Cardiac ventricle fibroblast (primary cell): ENCODE measurements at places on chromosomes 16 and 17. TPM values are rescaled to one million over a fixed set of nuclear protein-coding genes. Genes with fewer than 3 reads are reported as not detected.

The GRB7 gene
- total RNA-seq = 0.29 and 0.44 TPM in 2 replicates

The LRRC46 gene
- 0.25 TPM in 1 of 2 replicates, not detected in the other for total RNA-seq

The HSF5 gene
- not detected in 2 replicates for total RNA-seq

The FTO gene
- 117 and 119 TPM in 2 replicates for total RNA-seq

The COIL gene
- total RNA-seq = 8.1 and 12.0 TPM in 2 replicates

The CFAP52 gene
- 0.12 and 1.7 TPM in 2 replicates for total RNA-seq

The TADA2A gene
- total RNA-seq = 10.9 and 16.7 TPM in 2 replicates

The C17orf78 gene
- not detected in 2 replicates for total RNA-seq

The CACNA1H gene
- 1.6 and 3.3 TPM in 2 replicates for total RNA-seq

The KRT15 gene
- 0.59 TPM in 1 of 2 replicates, not detected in the other for total RNA-seq

The WWOX gene
- 13.6 and 30.0 TPM in 2 replicates for total RNA-seq

The ABCC11 gene
- total RNA-seq = 2.6 TPM in 1 of 2 replicates, not detected in the other

The HS3ST3B1 gene
- total RNA-seq = 5.4 and 6.8 TPM in 2 replicates

The GCGR gene
- not detected in 2 replicates for total RNA-seq

The CORO1A gene
- total RNA-seq = 0.15 and 1.3 TPM in 2 replicates

The CES5A gene
- not detected in 2 replicates for total RNA-seq

The TAT gene
- total RNA-seq = not detected in 2 replicates

The KRTAP4-9 gene
- not detected in 2 replicates for total RNA-seq

The TMEM204 gene
- total RNA-seq = 16.8 and 20.5 TPM in 2 replicates

The UBALD2 gene
- 4.5 and 5.9 TPM in 2 replicates for total RNA-seq

The CDC27 gene
- 48.9 and 58.1 TPM in 2 replicates for total RNA-seq

The SLC6A2 gene
- not detected in 2 replicates for total RNA-seq

The HP gene
- 7.2 and 17.7 TPM in 2 replicates for total RNA-seq

The TMIGD1 gene
- not detected in 2 replicates for total RNA-seq

The CDK5R1 gene
- total RNA-seq = 0.39 and 1.4 TPM in 2 replicates

The SHBG gene
- total RNA-seq = 0.81 and 0.83 TPM in 2 replicates

The WFDC1 gene
- 0.10 TPM in 1 of 2 replicates, not detected in the other for total RNA-seq

The SPAG7 gene
- total RNA-seq = 42.2 and 43.9 TPM in 2 replicates

The PLA2G10 gene
- not detected in 2 replicates for total RNA-seq
